ENCODE measurements at places on chromosomes 16 and 17.

DNA sequence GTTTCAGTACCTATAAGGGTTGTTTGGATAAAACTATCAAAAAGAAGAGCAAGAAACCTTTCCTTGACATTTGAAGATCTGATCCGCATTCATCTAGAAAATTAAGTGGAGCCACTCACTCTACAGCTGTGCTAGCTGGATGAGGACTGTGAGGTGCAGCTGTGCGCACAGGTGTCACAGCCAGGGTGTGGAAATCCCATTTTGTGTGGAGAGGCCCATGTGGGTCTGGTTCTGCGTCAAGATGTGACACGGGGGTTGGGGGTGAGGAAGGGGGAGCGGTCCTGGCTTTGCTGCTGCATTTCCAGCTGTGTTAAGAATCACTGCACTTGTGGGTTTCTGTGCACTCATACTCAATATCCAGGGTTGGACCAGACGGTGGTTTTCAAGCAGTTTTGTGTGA is 70.7 kb downstream of the CLEC16A start:
- no peak for DNase-seq

GRCh38 chr16:35176449-35176848 is 1717.0 kb downstream of the TP53TG3F start:
- DNase-seq = no peak

DNA sequence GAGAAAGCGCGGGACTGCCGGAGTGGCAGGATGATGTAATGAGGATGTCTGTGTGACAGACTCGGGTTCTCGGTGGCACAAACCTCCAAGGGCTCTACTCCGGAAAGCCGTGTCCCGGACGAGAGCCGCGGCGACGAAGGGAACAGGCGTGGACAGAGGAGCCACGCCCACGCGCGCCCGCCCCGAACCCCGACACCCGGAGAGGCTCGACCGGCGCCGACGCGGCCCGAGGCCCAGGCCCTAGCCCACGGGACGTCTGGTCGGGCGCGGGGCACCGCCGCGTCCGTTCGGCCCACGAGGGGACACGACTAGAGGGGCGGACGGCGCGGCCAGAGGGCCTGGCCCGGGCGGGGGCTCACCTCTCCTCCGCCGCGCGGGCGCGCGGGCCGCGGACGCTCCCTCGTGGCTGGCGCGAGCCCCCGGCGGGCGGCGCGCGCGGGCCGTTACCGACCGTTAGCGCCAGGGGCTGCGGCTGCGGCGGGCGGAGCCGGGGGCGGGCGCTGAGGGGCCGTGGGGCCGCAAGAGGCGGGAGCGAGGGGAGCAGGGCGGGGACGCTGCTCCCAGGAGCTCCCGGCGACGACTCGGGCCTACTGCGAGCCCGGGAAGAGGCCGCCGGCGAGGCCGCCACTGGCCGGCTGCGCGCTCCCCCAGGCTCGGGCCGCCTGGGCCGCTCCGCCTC is 2.1 kb upstream of the IRX5 start:
- DNase-seq = no peak

GRCh38 chr17:48153691-48154358 is 46.3 kb downstream of the SNX11 start:
- no peak for DNase-seq

DNA sequence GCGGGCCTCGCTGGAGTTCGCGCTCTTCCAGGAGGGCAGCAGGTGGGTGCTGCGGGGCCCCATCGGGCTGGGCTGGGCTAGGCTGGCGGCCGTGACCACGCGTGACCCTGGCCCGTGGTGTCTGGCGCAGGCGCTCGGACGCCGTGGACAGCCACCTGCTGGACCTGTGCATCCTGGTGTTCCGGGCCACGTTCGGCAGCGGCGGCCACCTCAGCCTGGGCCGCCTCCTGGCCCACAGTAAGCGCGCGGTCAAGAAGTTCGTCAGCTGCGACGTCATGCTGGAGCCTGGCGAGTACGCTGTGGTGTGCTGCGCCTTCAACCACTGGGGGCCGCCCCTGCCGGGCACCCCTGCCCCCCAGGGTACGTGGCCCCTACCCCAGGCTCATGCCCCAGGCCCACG is 8.0 kb upstream of the PRR35 start:
- DNase-seq = no peak

DNA sequence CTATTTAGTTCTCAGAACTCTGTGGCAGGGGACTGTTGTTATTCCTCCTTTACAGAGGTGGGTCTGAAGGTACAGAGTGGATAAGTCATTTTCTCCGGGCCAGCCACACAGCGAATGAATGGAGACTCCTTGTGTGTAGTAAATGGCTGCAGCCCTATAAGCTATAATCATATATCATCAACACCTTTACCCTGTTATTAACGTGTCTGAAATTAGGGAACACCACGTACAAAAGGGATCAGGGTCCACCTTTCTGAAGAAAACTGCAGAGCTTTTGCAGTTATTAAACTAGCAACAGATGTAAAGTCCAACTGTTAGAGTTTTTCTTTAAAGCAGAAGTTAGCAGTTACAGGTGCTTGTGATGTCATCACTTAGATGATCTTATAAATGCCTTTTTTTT is 696.7 kb downstream of the MAF start:
- DNase-seq = no peak

GRCh38 chr17:32688221-32688620 is 188.7 kb downstream of the MYO1D start:
- no peak for DNase-seq

- no peak for DNase-seq
These were observed 74.3 kb downstream of the TEX14 start for GRCh38 chr17:58617563-58617962.

DNA sequence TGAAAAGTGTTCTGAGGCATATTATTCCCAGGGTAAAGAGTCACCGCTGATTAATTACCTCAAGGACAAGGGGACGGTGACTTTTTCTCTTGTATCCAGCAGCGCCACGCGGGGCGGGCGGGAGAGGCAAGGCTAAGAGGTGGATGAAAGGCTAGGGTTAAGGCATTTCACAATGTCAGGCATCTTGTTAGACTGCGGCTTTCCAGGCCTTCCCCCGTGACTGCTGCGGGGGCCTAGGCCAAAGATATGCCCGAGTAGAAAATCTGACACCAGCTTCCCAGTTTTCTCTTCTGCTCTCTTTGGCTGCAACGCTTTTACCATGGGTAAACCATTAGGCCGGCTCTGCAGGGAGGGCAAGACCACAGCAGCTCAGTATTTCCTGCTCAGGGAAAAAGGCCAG is 698.2 kb downstream of the MAF start:
- DNase-seq = no peak

DNA sequence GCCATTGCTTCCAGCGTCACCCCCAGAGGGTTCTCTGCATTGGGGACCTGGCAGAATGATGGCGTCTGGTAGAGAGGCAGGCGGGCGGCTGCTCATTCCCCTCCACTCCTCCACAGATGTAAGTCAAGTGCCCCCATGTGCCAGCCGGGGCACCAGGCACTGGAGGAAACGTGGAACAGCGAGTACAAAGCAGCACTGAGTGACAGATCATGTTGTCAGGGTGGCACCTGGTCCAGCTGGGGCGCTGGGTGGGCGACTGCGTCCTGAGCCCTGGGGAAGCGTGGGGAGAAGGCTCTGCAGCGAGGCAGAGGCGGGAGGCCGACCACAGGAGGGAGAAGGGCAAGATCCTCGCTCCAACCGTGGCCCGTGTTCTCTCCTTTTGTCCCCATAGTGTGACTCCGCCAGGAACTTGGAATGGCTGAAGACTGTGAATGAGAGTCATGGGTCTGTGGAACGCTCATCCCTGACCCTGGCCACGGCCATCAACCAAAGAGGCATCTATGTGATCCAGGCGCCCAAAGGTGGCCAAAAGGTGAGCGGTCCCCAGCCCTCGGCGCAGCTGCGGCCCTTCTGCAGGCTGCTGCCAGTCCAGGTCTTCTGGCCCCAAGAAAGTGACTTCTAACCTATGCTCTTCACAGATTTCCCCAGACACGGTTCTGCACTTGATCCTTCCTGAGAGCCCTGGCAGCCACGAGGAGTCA is 76.7 kb downstream of the RNF213 start:
- no peak for DNase-seq

GRCh38 chr16:89909777-89910716 is 8.6 kb upstream of the MC1R start:
- no peak for DNase-seq

DNA sequence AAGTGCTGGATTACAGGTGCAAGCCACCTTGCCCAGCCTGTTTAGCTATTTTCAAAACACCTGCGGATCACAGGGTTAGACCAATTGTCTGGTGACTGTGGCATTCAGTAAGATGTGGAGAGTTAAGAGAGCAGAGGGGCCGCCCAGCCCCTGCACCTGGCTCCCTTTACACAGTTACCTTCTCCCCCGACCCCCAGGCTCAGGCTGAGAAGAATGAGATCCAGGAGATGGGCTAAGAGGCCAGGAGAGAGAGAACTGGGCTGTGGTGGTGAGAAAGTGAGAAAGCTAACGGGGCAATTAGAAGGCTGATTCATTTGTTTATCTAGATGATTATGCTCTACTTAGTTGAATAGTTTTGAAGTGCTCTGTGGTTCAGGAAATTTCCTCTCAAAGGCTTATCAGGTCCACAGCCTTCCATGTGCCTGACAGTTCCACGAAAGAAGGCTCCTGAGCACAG is 67.8 kb upstream of the AXIN2 start:
- DNase-seq = no peak

DNA sequence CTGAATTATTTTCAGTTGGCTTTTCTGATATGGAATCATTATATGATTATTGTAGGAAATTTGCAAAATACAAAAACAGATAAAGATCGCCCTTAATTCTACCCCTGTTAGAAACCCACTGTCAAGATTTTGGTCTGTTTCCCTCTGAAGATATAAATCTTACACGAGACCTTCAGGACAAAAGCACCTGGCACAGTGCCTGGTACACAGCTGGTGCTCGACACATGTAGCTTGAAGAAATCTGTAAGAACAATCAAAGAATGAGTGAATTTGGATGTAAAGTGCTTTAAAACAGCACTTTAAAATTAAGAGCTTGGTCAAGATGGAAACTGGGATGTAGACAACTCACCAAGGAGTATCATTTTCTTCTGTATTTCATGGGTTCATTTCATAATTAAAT is 181.1 kb downstream of the C16orf78 start:
- DNase-seq = no peak

- no peak for DNase-seq
These were observed 9.1 kb downstream of the ZSCAN10 start for GRCh38 chr16:3089717-3090592.

DNA sequence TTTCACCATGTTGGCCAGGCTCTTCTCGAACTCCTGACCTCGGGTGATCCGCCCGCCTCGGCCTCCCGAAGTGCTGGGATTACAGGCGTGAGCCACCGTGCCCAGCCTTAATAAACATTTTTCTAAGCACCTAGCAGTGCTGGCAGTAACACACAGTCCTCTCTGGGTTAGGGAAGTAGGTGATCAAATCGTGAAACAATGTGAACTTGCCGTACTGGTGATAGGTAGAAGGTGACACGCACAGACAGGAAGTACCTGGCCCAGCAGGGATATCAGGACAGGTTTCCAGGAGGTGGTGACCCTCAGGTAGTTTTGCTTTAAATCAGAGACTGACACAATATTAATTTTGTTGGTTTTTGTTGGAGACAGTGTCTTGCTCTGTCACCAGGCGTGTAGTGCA is 4.5 kb downstream of the PLD2 start:
- no peak for DNase-seq

DNA sequence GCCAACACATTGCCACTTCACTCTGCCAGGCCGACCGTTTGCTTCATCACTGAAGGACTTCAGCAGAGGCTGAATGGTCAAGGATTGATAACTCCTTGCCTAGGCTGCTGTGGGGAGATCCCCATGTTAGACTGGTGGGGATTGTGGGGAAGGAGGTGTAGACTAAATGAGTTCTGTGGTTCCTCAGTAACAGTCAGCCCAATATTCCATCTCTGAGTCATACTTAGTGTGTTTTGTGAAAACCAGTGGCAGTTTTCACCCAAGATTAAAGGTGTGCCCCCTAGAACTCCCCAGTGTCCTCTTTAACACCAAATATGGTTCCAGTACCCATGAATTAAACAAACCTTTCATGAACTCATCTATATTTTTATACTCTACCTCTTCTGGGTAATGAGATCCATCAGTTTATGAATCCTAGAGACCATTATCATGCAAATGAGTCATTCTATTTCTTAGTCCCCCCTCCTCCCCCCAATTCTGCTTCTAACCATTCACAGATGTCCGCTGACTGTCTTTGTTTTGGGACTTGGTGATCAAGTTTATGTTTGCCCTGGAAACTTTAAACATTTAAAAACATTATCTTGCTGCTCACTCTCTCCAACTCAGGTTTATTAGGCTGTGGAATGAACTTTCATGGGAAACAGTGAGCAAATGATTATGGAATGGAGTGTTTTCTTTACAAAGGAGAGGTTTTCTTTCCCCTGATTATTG is 66.8 kb upstream of the GAS7 start:
- DNase-seq = no peak

- no peak for DNase-seq
These were observed 169.8 kb downstream of the PITPNC1 start for GRCh38 chr17:67546578-67547527.

GRCh38 chr17:48296453-48296852 is 133.6 kb downstream of the SKAP1 start:
- no peak for DNase-seq

- no peak for DNase-seq
These were observed 17.1 kb upstream of the ALOX15B start for GRCh38 chr17:8021565-8022359.

GRCh38 chr16:69012906-69013305 is 92.5 kb upstream of the HAS3 start:
- DNase-seq = no peak

GRCh38 chr17:80260069-80260535 is 550 bp upstream of the RNF213 start:
- DNase-seq = no peak

DNA sequence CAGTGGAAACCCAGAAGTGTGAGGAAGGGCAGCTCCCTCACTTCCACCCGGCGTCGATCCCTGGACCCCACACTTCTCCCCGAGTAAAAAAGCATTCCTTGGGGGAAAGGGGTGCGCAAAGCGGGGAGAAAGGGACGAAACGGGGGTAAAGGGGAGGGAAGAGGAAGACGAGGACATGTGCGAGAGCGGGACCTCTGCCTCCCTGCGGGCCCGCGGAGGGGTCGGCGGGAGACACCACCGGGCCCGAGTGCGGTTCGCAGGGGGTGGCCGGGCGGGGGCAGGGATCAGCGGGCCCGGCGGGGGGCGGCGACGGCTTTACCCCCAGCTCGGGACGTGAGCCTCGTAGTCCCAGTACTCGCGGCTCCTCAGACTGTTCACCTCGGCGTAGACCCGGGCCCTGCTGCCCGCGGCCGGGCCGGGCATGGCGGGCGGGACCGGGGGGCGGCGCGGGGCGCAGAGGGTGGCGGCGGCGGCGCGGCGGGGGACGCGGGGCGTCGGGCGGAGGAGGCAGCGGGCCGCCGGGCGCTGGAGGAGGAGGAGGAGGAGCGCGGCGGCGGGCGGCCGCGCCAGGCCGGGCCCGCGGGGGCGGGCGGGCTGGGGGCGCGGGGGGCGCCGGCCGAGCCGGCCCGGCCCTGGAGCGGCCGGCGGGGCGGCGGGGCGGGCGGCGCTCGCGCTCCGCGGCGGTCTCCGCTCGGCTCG is 443 bp downstream of the CSNK2A2 start:
- DNase-seq = no peak

Measured in activated CD8-positive, alpha-beta memory T cell treated with anti-CD3 and anti-CD28 coated beads for 1 hour (primary cell).